Ascending aorta (tissue), 2 donors: ENCODE measurements at places on chromosomes 12 and 14.

GRCh38 chr14:95078867-95079266 lies 78.5 kb downstream of the DICER1 start:
- DNase-seq: no peak

DNA sequence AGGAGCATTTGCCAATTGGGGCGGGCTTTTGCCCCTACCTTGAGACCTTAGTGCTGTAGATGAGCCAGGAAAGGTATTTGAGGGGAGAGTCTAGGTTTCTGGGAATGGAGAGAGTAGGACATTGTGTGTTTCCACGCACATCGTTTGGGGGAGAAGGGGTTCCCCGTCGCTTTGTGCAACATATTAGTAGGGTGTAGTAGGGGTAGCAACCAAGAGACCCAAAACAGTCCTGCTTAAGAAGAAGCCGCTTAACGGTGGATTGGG lies 694 bp upstream of the PTGES3 start:
- DNase-seq: no peak

DNA sequence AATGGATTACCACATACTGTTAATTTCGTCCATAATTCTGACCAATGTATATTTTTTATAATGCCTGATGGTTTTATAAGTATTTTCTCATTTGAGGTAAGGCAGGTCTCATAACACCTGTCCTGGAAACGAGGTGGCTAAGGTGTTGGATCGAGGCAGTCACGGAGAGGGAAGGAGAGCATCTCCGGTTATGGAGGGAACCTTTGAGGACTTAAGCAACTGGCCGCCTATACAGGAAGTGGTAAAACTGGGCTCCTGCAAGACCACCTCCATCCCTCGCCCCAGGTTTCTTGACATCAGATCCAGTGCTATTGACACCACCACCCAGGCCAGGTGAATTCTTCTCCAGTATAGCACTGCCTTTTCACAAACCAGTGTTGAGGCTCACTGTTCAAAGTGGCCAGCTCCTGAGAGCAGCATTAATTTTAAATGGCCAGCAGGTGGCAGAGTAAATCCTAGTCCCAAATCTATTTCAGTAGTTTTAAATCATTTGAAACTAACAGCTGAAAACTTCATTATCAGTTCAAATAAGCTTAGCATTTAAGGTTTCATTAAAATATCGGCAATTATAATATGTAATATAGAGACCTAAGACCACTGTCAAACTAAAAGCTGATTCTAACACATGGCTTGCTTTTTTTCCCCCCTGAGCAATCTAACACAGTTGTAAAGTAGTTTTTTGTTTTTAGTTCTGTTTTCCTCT lies 100.8 kb downstream of the PPM1A start:
- no peak for DNase-seq

GRCh38 chr14:94646066-94646465 lies 33.9 kb downstream of the SERPINA3 start:
- no peak for DNase-seq

DNA sequence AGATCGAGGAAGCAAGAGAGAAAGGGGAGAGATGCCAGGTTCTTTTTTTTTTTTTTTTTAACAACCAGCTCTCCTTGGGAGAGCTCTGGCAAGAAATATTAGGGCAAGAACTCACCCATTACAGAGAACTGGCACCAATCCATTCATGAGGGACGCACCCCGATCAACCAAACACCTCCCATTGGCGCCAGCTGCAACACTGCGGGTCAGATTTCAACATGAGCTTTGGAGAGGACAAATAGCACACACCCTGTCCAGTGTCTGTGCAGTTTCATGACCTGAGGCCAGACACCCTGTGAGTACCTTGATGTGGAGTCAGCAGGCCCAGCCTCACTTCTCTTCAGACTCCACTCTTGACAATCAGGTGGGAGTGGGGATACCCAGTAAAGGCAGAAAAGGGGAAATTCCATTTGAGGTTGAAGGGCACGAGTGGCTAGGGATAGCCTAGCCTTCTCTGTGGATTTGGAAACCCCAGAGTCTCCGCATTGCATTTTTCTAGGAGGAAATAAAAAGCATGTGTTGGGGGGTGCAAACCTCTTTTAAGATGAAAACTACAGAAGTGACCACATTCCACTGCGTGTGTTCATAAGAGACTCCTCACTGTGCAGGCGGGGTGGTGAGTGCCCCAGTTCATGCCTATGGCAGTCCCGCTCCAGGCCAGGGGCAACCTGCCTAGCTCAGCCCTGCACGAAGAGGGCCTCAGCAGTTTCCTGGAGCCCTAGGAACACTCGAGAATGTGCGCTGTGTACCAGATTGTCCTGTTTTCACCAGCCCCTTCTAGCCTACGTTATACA lies 42.4 kb upstream of the GPATCH2L start:
- DNase-seq: no peak

DNA sequence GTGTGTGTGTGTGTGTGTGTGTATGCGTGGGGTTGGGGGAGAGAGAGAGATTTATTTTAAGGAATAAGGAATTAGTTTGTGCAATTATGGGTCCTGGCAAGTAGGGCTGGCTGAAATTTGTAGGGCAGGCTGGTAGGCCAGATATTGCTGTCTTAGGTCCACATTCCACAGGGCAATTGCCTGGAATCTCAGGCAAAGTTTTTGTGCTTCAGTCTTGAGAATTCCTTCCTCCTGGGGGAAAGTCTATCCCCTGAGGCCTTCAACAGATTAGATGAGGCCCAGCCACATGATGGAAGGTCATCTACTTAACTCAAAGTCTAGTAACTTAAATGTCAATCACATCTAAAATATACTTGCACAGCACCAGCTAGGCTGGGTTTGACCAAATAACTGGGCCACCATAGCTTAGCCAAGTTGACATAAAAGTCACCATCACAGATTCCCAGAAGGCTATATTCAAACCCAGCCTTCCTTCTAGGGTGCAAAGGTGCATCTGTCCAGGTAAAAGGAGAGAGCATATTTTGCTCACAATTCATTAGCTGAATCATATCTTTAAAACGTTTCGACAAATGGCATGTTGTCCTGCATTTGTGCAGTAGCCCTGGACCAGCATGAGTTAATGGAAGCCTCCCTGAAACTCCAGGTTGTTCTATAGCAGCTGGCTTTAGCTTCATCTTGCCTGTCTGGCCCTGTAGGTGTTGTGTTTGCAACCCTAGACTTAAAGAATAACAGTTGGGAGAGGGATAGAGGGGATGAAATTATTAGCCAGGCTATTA lies 63.1 kb downstream of the C14orf132 start:
- DNase-seq: no peak

- no peak for DNase-seq
Measured at GRCh38 chr14:63266106-63266505, 52.6 kb downstream of the GPHB5 start.

GRCh38 chr12:5037795-5038357 lies 5.8 kb upstream of the KCNA5 start:
- DNase-seq: no peak

DNA sequence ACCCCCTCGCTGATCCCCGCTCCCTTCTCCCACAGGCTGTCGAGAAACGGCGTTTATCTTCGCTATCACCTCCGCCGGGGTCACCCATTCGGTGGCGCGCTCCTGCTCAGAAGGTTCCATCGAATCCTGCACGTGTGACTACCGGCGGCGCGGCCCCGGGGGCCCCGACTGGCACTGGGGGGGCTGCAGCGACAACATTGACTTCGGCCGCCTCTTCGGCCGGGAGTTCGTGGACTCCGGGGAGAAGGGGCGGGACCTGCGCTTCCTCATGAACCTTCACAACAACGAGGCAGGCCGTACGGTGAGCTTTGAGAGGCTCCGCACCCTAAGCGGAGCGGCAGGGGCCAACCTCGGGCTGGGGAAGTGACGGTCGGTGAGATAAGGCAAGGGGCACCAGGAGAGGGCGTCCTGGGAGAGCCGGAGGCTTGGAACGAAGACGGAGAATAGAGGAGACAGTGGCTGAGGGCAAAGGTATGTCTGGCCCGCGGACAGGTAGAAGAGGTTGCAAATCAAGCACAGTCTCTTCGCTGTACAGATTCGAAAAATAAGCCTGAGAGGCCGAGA lies 2.3 kb downstream of the WNT1 start:
- no peak for DNase-seq

- DNase-seq: no peak
Measured at GRCh38 chr12:47383942-47384341, 304.2 kb upstream of the AMIGO2 start.

GRCh38 chr12:103834942-103835341 lies 6.1 kb downstream of the NT5DC3 start:
- no peak for DNase-seq

- DNase-seq: no peak
Measured at GRCh38 chr14:71166180-71166837, 259.1 kb downstream of the PCNX1 start.

DNA sequence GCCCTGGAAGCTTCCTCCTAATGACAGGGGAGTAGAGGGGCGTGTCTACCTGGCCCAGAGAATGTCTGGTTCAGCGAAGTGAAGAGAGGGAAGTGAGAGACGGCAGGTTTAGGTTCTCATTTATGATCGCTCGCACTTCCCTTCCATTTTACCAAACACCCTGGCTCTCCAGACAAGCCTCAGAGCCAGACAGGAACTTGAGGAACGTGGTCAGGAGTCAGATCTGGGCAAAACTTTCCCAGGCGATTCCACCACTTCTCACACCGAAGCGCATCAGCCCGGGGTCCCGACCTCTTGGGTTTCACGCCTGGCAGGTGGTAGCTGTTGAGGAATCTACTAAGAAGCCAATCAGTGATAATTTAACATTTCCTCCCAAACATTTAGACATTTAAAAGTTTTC lies 21.3 kb downstream of the ACTN1 start:
- no peak for DNase-seq

GRCh38 chr14:91607322-91608047 lies 97.4 kb upstream of the PPP4R3A start:
- no peak for DNase-seq

DNA sequence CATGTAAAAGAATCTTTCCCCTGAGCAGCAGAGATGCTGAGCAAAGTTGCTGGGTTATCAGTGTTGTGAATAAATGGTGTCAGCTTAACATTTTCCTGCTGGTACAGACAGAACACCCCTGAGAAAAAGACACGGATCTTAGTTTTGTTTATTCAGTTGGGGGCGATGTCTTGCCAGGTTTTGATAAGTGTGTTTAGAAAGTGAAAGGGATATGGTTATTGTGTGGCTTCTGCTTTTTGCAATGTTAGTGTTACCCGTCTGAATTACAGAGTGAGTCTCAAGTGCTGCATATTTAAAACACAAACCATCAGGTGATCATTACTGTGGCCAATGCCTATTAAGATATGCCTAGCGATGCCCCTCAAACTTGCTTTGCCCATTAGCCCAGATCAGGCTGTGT lies 864.6 kb upstream of the SEL1L start:
- DNase-seq: no peak

- DNase-seq: no peak
Measured at GRCh38 chr12:15706010-15706676, 83.0 kb downstream of the EPS8 start.

- DNase-seq: no peak
Measured at GRCh38 chr14:74909501-74909900, 13.6 kb downstream of the RPS6KL1 start.

DNA sequence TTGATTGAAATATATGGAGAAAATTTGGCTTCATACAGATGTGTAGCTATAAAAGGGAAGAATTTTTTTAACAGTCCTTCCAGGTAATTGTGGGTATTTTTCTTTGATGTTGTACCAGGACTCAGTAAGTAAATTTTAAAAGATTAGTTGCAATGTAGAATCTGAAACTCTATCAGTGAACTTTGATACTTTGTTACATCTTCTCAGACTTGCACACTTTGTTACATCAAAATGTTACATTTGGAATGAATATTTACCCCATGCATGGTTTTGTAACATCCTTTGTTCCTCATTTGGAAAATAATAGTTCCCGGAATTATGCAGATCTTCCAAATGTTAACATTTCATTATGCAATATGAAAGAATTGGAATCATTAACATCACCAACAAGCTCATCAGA lies 13.8 kb downstream of the MTHFD1 start:
- no peak for DNase-seq

- DNase-seq: no peak
Measured at GRCh38 chr12:102504280-102504679, 23.9 kb upstream of the IGF1 start.

- DNase-seq: no peak
Measured at GRCh38 chr12:32644431-32644830, 34.7 kb upstream of the DNM1L start.

GRCh38 chr12:54629925-54630324 lies 4.8 kb downstream of the LACRT start:
- no peak for DNase-seq

DNA sequence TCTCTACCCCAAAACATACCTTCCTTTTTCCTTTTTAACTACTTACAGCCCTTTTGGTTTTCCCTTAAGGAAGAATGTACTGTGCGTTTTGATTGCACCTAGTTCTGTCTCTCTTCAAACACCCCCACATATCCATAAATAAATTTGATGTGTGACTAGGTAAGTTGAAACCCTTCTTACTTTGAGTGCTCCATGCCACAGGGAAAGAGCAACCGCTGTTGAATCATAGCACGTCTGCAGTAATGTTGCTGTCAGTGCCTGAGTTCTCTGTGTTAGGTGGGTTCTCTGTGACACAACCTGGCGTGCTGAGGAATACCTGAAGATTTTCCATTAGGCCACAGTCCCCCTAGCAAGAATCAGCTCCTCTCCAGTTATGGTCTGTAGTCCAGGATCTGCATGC lies 102.1 kb downstream of the FIGNL2 start:
- no peak for DNase-seq

DNA sequence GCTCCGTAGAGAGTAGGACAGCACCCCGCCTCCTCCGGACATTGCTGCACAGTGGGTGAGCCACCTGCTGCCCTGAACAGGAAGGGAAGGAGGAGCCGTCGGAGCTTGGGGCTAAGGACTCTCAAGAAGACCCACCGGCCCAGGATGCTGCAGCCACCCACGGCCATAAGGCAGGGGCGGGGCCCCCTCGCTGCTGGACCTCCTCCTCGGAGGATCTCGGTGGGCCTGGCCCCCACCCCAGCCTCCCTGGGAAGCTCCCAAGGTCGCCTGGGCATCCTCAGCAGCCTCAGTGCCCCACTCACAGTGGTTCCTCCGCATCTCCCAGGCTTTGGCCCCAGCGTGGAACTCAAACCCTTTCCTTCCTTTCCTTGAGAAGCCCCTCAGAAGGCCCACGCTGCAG lies 68.6 kb upstream of the DIO3 start:
- peak; percentile 50 for DNase-seq

DNA sequence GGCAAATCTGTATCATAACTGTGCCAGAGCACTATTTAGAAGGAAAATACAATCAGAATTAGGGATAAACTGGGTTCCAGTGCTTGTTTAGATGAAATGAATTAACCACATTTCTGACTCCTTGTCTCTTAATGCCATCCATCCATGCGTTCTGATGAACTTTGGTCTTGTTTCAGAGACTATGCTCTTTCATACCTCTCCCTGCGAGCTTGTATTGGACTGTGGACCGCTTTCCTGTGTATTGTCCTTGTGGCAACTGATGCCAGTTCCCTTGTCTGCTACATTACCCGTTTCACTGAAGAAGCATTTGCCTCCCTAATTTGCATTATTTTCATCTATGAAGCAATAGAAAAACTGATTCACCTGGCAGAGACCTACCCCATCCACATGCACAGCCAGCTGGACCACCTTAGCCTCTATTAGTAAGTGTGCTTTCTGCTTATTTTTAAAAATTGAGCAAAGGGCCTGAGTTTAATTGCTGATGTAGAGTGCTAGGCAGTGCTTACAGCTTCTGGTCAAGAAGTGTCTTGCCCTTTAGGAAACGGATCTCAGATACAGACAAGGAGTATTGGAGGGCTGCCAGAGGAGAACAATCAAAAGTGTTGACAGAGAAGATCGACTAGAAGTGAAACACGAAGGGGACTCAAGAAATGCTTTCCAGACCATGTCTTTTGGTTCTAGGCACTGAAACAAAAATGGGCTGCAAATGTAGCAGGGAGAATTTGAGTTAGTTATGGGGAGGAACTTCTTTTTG lies 46.7 kb downstream of the SLC4A8 start:
- DNase-seq: no peak

- DNase-seq: no peak
Measured at GRCh38 chr14:90842726-90843125, 26.5 kb upstream of the TTC7B start.
